ENCODE measurements at places on chromosomes 5 and 9.
A peak's percentile ranks its signal among the peaks of the same experiment; 100 is the strongest.

- DNase-seq = peak; percentile 61
Measured at GRCh38 chr9:112097712-112098688, 77.1 kb downstream of the SUSD1 start.

DNA sequence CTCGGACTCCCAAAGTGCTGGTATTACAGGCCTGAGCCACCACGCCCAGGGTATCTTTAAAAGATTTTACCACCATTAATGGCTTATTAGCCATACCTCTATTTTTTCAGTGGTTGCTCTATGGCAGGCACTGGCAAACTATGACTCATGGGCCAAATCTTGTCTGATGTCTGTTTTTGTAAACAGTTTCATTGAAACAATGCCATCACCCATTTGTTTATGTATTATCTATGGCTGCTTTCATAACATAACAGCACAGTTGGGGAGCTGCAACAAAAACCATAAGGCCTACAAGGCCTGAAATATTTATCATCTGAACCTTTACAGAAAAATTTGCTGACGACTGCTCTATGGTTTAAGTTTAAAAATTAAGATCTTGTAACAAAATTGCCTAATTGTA lies 66.8 kb downstream of the SLC38A9 start:
- no peak for DNase-seq

DNA sequence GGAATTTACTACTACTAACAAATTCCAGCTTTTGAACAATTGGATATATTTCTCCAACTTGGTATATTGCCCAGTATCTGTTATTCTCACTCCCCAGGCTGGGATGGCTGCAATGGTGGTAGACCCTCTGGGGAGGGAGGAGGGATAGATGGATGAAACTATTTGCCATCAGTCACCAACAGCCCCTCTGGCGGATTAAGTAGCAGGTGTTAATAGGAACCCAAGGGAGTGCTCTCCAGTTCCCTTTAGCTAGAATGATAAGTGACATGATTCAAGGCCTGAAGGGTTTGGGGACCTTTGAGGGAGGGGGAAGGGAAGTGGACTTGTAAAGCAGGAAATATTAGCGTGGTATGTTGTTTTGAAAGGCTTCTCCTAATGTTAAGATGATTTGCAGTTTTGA lies 824.0 kb upstream of the ARRDC3 start:
- no peak for DNase-seq

DNA sequence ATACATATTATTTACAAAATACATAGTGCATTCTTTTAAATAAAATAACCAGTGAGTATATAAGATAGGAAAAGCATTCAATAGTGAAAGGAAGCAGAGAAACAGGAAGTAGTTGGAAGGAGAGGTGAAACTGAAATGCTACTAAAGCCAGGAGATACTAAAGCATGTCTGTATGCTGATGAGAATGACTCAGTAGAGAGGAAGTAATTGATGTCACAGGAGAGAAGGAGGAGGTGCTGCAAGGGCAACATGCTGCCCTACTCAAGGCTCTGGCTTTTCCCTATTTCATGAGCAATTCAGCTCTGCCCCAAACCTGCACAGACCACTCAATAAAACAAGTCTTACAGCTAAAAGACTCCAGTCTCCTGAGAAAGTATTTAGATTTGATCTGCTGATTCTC lies 108.5 kb upstream of the TXNDC8 start:
- DNase-seq = no peak

GRCh38 chr9:91677822-91678436 lies 254.3 kb upstream of the NFIL3 start:
- DNase-seq = no peak

- peak; percentile 61 for DNase-seq
Measured at GRCh38 chr9:12884736-12885395, 110.0 kb downstream of the LURAP1L start.

GRCh38 chr9:126556560-126557250 lies 57.0 kb upstream of the LMX1B start:
- no peak for DNase-seq

DNA sequence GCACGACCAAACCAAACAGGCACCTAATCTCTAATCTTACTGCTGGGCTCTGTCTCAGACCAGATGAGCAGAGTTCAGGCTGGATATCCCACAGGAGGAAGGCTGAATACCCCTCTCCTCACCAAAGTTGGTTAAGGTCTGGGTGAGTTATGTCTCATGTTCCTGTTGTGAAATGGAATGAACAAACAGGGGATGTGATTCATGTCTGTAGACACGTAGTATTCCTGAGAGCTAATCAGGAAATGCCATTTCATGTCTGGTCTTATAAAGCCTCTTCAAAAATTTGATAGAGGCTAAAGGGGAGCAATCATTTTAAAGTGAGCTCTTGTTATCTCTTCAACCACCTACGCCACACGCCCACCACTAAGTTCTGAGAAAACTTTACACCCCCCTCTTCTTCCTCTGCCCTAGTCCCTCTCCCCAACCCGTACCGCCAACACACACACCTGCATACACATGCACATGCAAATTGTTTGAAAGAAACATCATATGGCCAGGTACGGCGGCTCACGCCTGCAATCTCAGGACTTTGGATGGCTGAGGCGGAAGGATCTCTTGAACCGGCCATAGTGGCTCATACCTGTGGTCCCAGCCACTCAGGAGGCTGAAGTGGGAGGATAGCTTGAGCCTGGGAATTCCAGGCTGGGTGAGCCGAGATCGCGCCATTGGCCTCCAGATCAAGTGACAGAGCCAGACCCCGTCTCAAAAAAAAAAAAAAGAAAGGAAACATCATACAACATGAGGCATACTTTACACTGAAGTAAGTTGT lies 69.8 kb upstream of the RAI14 start:
- DNase-seq = no peak

DNA sequence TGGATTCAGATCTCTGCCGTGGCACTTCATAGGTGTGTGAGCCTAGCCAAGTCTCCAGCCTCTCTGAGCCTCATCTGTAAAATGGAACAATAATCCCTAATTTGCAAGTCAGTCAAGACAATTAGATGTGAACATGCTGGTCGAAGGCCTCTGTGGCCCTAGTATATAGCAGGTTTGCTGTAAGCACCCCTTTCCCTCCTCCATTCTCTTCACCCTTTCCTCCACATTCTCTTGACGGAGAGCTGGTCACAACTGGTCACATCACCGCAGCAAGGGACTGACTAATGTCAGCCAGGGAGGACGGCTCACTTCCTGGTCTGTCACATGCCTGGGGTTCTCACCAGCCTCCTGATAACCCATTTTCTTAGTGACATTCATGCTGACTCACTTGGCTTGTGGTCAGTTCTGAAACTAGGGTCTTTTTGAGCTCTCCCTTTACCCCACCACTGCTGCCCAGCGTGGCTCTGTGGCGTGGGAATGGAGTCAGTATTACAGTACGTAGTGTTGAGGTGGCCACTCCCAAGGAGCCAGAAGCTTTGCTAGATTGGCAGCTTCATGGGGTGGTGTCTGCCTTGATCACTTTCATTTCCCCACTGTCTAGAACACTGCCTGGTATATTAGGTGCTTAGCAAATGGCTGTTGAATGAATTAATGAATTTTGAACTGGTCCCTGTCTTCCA lies 47.8 kb downstream of the ERGIC1 start:
- DNase-seq = peak; percentile 88

DNA sequence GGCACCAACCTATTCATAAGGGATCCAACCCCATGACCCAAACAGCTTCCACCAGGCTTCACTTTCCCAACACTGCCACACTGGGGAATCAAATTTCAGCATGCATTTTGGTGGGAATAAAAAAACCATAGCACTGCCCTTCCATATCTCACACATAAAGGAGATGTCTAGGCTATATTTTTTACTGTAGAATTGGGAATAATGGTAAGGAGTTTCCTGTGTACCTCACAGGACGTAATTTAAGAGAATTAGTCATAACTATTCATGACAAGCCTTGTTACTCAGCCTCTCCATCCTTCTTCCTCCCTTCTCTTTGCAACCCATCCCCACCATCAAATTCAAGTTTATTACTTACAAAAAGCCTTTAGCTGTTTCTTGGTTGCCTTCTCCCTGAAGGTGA lies 352.1 kb downstream of the MLLT3 start:
- DNase-seq = no peak

DNA sequence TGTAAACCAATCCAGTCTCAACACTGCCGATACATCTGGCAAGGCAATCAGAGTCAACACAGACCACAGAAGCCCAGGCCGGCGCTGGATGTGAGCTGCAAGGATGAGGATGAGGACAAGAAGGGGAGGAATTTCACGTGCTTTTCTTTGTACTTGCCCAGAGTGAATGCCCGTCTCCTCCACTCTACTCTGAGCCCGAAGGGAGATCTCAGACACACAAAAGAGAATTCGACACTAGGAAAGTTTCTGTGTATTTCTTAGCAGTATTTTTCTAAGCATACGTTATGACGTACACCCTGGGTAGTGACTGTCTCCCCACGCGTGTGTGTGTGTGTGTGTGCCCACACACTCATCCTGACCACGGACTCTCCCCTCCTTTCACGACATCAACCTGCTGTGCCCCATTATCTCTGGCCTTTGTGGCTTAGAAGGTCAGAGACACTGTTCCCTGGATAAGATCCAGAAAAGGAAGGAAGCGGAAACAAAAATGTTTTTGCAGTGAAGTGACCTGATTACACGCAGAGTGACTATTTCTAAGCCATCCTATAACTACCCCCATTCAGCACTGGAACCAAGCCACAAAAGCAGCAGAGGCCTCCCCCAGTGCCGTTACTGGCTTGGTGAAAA lies 227.3 kb upstream of the DAPK1 start:
- DNase-seq = peak; percentile 81

DNA sequence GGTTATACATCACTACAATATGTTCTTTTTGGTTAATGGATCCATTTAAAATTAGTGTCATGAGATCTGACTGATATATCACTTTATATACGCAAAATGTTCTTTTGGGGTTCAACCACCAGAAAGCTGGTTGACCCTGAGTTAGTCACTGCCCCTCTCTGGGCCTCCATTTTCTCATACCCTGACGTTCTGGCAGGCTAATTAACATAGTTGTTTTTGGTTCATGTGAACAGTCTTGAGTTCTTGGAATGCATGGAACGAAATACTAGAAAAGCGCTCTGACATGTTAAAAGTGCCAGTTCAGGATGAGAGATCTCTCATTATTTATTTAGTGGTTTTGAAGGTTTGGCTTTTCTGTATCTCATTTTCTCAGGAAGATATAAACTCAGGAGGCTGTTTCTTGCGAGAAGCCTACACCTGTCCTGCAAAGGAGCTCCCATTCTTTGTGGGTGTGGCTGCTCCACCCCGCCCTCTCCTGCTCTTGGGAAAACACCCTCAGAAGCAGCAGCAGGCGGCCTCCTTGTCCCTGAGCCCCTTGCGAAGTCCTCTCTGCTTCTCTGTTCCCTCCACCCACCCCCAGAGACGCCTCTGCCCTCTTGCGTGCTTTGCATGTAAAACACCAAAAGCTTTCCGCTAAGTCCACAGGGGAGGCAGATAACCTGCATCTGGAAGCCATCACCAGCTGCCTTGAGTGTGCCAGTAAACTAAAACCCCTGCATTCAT lies 302.4 kb upstream of the PANK3 start:
- DNase-seq = peak; percentile 51

DNA sequence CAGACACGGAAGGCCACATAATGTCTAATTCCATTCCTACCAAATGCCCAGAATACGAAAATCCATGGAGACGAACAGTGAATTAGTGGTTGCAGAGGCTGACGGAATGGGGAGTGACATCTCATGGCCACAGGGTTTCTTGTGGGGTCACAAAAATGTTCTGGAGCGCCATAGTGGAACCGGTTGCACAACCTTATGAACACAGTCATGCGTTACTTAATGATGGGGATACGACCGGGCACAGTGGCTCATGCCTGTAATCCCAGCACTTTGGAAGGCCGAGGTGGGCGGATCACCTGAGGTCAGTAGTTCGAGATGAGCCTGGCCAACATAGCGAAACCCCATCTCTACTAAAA lies 26.0 kb upstream of the TTLL11 start:
- DNase-seq = no peak

- DNase-seq = no peak
Measured at GRCh38 chr9:122955961-122956360, 15.1 kb downstream of the RABGAP1 start.

DNA sequence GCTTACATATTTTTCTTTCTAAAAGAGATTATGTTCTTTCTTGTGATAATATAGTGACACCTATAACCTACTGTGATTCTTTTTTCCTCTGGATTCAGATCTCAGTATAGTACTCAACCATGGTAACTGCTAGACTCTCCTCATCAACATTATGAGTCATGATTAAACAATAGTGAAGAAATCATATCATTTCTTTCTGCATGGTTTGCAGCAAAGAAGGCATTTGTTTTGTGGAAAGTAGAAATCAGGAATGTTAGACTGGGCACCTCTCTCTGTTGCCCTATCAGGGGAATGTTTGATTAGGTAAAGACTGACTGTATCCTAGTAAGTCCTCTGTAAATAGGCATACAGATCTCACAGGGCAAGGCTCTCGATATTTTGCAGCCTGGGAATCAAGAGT lies 25.6 kb upstream of the SMC2 start:
- DNase-seq = no peak

DNA sequence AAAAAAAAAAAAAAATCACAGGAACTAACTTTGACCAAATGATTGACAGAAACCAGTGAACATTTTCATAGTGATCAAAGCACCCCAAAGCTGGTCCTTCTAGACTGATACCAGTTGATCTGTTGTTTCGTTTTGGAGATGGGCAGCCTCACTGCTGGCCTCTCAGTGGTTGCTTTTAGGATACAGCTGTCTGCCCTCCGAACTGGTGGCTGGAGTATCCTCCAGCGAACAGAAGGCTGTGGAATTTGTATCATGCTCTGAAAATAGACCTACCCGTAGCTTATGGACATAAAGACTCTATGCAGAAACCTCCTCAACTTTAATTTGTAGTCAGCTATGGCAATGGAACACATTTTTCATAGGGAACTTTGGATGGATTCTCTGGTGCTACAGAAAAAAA lies 49.0 kb downstream of the DCP2 start:
- no peak for DNase-seq

DNA sequence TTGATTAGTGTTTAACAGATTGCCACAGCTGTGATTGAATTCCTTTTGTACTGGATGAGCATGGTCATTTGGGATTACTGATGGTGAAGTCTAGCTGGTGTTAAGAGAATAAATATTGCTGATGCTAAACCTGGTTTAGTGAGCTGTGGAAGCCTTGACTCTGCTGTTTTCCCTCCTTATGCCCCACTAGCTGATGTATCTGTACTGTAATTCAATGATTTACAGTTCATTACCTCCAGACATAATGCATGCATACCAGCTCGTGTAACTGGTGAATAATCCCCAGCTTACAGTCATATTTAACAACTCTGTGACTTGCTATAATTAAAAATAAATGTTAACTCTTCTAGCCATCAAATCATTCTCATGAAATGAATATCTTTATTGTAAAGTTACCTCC lies 1.7 kb upstream of the CMYA5 start:
- DNase-seq = peak; percentile 23
